ENCODE measurements at places on chromosomes 13 and 19. TPM values are rescaled to one million over a fixed set of nuclear protein-coding genes. Genes with fewer than 3 reads are reported as not detected.

Gene COG3
- 28.2 TPM for polyA plus RNA-seq

Gene PDE4A
- 5.1 TPM for polyA plus RNA-seq

Gene C5AR2
- not detected for polyA plus RNA-seq

Gene SIAH3
- not detected for polyA plus RNA-seq

Gene PSG5
- polyA plus RNA-seq: 115 TPM

Gene MIA
- polyA plus RNA-seq: not detected

Gene ITPKC
- 11.6 TPM for polyA plus RNA-seq

Gene DPF1
- 1.4 TPM for polyA plus RNA-seq

Gene OLFM4
- polyA plus RNA-seq: not detected

Gene DCT
- not detected for polyA plus RNA-seq

Gene SPTBN4
- 1.9 TPM for polyA plus RNA-seq

Gene TEKTIP1
- polyA plus RNA-seq: not detected

Gene DMKN
- polyA plus RNA-seq: 1.3 TPM

Gene CXCL17
- polyA plus RNA-seq: not detected

Gene CEACAM7
- not detected for polyA plus RNA-seq

Gene SEMA6B
- polyA plus RNA-seq: 1.1 TPM

Gene TSKS
- not detected for polyA plus RNA-seq

Gene WBP4
- polyA plus RNA-seq: 18.3 TPM

Gene GRK1
- not detected for polyA plus RNA-seq

Gene RASAL3
- polyA plus RNA-seq: 0.04 TPM

Gene ATP4B
- polyA plus RNA-seq: not detected

Gene LGALS7
- polyA plus RNA-seq: not detected

Gene AP2A1
- 59.1 TPM for polyA plus RNA-seq

Gene PEAK3
- polyA plus RNA-seq: 0.04 TPM

Gene CALR3
- not detected for polyA plus RNA-seq
